Body of pancreas (tissue), 4 donors: ENCODE measurements at places on chromosomes 11 and 22. TPM values are rescaled to one million over a fixed set of nuclear protein-coding genes. Genes with fewer than 3 reads are reported as not detected.

- no peak for DNase-seq
Measured at GRCh38 chr11:15649371-15650104, 534.8 kb downstream of the INSC start.

DNA sequence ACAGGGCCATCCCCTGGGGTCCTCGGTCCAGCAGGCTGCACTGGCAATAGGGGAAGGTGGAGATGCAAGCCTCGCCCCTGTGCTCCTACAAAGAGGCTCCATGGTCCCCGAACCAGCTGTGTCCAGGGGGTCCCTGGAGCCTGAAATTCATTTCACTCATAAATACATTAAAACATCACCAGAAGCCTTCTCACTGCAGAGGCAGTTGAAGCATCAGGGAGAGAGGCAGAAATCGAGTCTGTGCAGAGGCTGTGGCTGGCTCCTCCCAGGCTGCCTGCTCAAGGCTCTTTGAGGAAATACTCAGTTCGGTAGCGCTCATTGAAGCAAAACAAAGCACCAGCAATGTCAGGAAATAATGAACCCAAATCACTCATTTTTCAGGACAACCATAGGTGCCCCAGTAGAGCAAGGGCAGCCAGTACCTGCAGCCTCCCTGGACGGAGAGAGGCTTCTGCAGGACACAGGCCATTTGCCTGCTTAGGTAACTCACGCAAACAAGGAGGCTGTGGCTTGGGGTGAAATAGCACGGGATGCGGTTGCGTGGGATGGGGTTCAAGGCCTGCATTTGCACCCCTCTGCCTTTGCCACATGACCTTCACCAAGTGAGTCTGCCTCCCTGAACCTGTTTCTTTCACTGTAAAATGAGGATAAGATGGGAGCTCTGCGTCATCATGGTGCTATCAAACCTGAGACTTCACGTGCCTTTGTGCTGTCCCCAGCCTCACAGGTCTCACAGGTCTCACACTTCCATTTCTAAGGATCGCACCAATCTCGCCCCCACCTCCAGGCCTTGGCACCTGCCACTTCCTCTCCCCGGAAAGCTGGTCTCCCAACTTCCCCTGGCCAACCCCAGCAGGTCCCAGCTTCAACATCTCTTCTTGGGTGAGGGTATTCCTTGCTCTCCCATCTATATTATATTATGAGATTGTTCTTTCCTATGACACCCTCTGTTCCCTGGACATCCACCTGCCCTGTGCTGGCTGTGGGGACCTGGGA, 84.3 kb upstream of the SHISAL1 start:
- no peak for DNase-seq

GRCh38 chr11:6666302-6667183, 10.9 kb upstream of the DCHS1 start:
- DNase-seq = no peak

DNA sequence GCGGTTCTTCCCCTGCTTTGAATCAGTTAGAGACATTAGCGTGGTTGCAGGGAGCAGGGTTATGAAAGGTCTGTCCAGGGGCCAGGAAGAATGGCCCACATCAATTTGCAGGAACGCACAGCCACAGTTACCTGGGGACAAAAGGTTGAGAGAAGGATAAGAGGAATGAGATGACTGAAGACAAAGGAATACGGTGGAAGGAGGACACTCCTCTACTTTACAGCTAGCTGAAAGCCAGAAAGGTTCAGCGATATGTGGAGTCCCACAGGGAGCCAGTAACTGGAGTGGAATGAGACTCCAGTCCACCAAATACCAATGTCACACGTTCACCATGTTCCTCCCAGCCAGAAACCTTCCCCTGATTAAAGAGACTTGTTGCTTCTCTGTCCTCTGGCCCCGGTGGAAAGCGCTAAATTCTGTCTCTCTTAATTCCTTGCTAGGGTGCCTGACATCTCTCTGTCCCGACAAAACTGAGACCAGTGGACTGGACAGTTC, 10.7 kb downstream of the XNDC1N start:
- no peak for DNase-seq

GRCh38 chr11:101726988-101727387, 143.2 kb upstream of the TRPC6 start:
- DNase-seq = no peak

NEFH gene
- 0.52 TPM for total RNA-seq

DNA sequence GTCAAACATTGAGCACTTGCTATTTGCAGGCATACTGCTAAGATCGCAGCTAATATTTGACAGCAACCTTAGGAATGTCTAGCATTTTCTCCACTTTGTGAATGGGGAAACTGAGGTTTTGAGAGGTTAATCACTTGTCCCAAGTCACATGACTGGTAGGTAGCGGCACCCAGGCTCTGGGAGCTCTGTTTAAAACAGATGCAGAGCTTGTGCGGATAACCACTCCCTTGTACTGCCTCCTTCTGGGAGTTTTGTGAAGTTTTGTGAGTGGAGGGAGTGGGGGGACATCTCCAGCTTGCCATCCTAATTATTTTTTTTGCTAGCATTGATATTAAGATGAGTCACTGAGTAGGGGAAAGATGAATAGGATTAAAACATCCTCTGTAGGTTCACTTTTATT, 134.7 kb downstream of the GRIK4 start:
- no peak for DNase-seq

- DNase-seq = no peak
Measured at GRCh38 chr11:6658647-6659046, 3.0 kb upstream of the DCHS1 start.

GRCh38 chr11:86765203-86765602, 35.1 kb upstream of the PRSS23 start:
- no peak for DNase-seq

MS4A5 gene
- not detected for total RNA-seq

GRCh38 chr11:115722711-115723110, 218.5 kb upstream of the CADM1 start:
- no peak for DNase-seq

- peak; percentile 41 for DNase-seq
Measured at GRCh38 chr22:18085188-18085587, 7.4 kb downstream of the PEX26 start.
